ENCODE measurements at places on chromosomes 5 and 9.

- no peak for DNase-seq
Measured at GRCh38 chr5:149585910-149586309, 4.6 kb downstream of the ARHGEF37 start.

DNA sequence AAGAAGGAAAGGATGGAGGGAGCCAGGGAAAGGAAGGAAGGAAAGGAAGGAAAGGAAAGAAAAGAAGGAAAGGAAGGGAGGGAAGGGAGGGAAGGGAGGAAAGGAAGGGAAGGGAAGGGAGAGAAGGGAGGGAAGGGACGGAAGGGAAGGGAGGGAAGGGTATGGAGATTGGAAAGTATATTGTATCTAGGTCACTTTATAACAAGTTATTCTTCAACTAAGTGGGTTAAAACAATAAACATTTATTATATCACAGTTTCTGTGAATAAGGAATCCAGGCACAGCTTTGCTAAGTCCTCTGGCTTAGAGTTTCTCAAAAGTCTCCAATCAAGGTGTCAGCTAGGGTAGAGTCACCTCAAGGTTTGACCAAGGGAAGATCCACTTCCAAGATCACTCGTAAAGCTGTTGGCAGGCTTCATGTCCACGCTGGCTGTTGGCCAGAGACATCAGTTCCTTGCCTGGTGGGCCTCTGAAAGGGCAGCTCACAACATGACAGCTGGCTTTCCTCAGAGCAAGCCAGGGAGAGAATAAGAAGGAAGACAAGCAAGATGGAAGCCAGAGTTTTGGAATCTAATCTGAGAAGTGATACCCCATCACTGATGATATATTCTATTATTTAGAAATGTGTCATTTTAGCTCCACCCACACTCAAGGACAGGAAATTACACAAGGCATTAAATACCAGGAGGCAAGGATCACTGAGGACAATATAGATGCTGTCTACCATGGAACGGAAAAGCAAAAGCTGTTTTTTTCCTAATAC lies 105.1 kb downstream of the DEPDC1B start:
- no peak for DNase-seq

DNA sequence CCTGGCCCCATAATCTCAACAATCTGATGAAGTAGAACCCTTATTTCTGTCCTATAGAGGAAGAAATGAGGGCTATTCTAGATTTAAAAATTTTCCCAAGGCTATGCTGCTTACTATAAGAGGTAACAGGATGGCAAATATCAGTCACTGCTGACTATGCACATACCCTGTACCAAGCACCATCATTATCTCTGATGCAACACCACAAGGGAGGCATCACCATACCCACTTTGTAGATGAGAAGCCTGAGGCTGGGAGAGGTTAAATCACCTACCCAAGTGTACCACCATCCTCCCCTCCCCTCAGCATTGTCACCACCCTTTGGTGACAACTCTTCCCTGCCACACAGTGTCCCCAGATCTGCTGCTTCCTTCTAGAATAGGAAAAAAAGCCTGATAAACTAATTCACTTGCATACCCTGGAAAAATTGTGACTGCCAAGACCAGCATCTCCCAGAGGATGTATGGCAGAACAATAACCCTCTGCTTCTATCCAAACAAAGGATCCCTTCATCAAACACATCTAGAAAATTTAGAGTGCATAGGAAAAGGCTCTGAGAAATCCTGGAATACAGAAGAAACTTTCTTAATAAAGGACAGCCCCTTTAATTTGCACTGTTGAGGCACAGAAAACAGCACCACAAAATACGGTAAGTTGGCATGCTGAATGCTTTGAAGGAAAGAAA lies 48.3 kb downstream of the PRRC1 start:
- no peak for DNase-seq

DNA sequence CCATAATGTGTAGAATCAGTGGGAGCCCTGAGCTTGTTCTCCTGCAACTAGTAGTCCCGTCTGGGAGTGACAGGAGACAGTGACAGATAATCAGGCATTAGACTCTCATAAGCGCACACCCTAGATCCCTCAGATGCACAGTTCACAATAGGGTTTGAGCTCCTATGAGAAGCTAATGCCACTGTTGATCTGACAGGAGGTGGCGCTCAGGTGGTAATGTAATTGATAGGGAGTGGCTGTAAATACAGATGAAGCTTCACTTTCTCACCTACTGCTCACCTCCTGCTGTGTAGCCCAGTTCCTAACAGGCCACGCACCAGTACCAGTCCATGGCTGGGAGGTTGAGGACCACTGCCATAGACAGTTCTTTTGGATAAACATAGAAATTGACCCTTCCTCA lies 188.7 kb downstream of the ROR2 start:
- DNase-seq, result no peak

GRCh38 chr5:127580731-127581130 lies 63.3 kb downstream of the PRRC1 start:
- DNase-seq, result no peak
